GM10248 (cell line): ENCODE measurements at places on chromosomes 7 and 10.

- DNase-seq = no peak
Observed at GRCh38 chr7:45865594-45866410, 7.1 kb downstream of the CCDC201 start.

DNA sequence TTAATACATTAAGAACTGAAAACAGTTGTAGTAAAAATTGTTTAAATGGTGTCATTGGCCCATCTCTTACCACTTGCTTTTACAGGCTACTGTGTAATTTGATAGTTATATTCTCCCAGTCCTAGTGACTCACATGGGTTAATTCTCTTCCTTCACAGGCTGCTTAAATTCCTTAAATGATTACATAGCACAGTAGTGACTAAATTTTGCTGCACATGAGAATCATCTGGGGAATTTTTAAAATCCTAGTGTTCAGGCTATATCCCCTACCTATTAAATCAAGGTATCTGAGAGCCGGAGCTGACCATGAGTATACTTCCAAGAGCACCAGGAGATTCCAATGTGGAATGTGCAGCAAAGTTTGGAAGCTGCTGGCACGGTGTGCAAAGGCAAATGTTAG, 45.3 kb upstream of the ZNF800 start:
- DNase-seq = no peak

- no peak for DNase-seq
Observed at GRCh38 chr10:7960108-7960507, 94.4 kb upstream of the GATA3 start.

DNA sequence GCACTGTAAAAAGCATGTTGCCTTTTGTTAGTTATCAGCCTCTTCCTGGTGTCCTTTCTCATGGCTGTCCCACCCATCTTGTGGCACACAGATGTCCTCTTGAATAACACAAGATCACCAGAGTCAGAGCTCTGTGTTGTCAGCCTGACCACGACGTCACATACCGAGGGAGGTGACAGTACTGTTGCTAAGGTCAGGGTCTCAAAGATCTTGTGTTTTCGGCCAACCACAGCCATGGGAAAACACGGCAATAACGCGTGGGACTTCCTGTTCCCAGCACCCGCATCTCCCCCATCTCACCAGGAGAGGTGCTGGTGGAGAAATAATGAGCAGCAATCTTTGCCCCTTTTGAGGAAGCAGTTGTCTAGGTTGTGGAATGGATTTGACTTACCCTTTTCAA, 40.4 kb downstream of the NPVF start:
- no peak for DNase-seq
